ENCODE measurements at places on chromosomes 3 and 15.

DNA sequence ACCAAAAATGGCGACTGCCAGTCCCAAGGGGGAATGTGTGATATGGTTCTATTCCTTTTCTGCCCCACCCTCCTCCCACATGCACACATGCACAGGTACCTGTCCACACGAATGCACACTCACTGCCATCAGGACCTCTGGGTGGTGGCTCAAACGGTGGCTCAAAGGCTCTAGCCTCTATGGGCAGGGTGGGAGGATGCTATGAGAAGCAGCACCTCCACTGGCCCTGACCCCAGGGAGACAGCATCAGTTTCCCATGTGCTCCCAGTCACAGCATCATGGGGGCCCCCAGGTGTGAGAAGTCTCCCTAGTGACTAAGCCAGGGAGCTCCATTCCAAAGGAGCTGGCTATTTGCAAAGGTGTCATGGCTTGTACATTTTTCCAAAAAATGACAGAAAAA lies 15.9 kb downstream of the SEMA3G start:
- no peak for DNase-seq

GRCh38 chr3:30034246-30034991 lies 572.0 kb upstream of the TGFBR2 start:
- no peak for DNase-seq

GRCh38 chr3:195546130-195546560 lies 3.0 kb upstream of the PPP1R2 start:
- DNase-seq = peak; percentile 53

GRCh38 chr15:78574944-78575343 lies 9.6 kb downstream of the CHRNA5 start:
- no peak for DNase-seq

- no peak for DNase-seq
Measured at GRCh38 chr3:116785226-116785625, 75.6 kb downstream of the TUSC7 start.

GRCh38 chr3:189308608-189309007 lies 136.8 kb downstream of the TPRG1 start:
- DNase-seq = no peak

GRCh38 chr3:65831733-65832425 lies 206.8 kb downstream of the MAGI1 start:
- DNase-seq = peak; percentile 74

DNA sequence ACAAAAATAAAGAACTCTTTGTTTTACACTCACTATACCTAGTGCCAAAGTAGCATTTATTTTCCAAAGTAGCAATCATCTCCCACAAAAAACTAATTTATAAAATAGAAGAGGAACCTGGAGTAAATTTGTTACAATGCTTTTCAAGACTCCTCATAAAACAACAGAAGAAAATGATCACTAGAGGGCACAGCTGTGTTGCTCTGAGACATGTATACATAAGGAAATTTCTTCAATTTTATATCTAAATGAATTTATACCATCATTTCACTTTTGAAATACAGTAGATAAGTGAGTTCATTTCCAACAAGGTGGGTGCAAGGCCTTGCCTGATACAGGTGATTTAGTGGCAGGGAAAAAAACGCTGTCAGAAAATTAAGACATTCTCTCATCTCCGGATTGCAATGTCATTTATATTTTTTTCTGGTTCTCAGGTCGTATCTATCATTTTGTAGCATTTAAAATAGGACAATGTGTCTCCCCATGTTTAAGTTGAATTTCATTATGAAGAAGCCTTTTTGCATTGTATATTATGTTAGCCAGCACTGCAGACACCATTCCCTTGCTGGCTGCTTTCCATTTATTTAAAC lies 25.3 kb upstream of the ARHGEF26 start:
- DNase-seq = no peak

DNA sequence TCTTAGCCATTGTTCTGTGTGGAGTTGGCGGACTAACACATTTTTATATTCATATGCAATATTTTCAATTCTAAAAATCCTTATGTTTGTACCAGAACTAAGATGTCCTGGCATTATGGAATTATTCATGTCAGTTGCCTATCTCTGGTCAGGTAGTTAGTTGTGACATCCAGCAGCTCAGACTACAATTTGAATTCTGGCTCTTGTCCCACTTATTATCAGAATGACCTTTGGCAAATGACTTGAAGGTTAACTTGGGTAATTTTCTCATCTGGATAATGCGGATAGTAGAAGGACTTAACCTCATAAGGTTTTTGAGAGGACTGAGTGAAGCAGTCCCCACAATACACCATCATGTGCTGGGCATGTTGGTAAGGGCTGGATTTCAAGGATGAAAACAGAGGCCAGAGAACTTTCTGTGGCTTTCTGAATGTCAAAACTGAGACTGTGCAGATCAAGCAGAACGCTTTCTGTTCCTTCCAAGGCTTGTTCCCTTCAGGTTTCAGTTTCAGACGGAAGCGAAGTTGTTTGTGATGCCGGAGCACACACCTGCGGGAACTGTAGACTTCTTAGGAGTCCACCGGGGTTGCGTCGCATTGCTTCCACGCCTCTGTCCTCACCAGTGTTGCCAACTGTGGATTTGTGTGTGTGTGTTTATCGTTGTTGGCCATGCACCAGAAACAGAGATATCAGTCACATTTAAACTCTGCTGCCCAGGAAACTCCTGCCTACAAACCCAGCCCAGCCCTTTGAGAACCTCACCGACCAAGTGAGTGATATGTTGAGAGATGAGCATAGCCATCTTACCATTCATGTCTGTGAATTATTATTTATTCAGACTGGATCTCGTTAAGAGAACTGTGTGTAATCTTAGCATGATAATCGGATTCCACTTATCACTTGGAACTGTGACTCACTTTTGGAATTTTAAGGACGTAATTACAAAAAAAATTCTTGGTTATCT lies 76.0 kb downstream of the PTPRG start:
- no peak for DNase-seq

DNA sequence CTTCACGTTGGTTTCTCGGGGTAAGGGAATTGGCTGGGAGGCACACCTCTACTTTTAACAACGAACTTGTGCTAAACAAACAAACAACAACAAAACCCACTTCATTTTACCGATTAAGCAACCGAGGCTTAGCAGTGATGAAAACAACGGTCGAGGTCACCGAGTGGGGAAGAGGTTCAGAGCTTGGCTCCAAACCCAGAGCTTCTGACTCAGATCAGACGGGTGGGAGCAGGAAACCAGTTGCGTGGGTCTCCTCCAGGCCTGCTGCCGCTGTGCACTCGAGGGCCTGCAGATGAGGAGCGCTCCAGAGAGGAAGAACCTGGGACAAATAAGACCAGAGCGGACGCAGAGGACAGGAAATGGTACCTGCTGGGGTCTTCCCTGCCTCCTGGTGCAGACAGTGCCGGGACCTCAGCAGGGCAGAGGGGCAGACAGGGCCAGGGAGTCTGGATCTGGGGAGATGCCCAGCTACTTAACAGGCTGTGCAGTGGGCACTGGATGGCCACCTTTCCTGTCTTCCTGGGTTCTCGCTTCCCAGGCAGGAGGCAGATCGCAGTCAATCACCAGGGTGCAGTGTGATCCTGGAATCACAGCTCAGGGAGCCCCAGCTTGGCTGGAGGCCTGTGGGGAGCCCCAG lies 99.0 kb upstream of the MEF2A start:
- DNase-seq = no peak

- no peak for DNase-seq
Measured at GRCh38 chr3:53703630-53704362, 142.4 kb downstream of the CHDH start.
